ENCODE measurements at places on chromosomes 12 and 14. TPM values are rescaled to one million over a fixed set of nuclear protein-coding genes. Genes with fewer than 3 reads are reported as not detected.

DNA sequence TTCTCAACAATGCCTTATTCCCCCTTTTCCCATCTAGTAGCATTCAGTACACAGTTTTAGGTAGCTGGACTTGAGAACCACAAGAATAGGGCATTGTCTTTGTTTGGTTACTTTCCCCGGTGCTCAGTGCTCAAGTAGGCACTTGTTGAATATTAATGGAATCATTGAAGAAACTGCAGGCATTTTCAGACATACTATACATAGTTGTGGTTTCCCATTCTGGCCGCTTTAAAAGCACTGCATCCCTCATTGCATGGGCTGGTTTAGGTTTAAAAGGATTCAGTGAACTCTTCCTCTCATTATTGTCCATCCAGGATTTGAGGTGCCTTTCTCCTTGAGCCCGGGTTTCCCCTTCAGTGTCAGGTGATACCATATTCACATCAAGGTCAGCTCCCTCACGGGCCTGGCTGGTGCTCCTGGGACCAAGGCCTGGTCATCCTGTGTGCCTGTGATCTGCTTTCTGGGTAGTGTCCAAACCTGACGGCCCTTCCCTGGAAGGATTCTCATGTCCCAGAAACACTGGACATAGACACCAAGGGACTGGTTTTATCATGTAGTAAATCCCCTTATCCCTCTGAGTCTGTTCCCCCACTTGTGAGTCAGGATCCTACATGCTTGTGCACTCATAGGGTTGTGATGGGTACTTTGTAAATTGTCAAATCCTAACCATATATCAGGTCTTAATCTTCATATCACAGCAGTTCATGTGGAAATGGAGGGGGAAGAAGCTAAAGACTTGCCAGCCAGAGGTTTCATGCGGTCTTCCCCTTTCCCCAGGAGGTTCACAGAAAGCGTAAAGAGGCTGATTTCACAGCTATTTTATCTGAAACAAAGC lies 7.4 kb downstream of the TCP11L2 start:
- no peak for DNase-seq

DNA sequence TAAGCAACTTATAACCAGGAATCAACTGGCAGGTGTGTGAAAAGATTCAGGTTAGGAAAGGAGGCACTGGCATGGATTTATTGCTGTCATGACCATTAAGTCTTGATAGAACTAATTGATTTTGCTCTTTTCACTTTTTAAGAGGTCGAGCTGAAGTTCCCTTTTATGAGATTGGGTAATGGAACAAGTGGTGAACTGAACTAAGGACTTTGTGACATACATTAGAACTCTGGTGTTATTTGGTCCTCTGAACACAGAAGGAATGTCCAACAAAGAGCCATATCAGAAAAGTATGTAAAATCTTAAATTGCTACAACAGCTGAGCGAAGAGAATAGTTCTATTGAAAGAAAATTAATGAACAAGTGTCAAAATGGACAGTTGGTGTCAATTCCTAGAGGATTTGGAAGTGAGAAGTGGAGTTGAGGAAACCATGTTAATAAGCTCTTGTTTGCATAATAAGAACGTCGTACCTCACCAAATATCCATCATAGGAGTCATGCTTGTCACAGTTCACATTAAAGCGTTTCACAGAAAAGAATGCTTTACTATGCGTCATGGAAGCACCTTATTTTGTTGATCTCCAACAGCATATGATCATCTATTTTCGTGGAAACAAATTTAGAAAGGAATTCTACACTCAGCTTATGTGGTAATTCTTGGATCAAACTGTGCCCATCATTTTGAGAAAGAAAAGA lies 8.4 kb upstream of the MYF6 start:
- DNase-seq, result no peak

DNA sequence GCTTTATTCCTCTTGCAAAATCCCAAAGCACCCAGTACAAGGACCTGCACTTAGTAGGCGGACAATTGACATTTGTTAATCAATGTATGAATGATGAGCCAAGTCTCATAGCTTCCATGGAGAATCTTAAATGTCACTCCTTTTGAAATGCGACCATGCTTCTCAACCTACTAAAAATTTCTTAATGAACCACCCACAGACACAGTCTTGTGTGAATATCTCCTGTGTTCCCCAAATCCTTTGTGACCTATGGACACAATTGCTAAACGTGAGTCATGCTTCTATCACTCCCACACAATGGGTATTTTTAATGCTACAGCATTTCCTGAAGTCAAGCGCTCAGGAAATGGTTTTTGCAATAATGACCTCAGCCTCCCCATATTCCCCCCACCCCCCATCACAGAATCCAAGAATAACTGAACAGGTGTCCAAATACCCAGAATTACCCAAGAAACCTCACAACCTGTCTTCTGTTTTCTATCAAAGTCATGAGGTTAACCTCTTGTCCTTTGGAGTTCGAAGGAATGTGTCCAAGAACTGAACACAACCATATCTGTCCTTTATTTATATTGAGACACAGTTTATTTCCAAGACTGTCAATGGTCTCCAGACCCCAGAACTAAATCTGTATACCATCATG lies 163.6 kb upstream of the PLEKHG7 start:
- no peak for DNase-seq

DNA sequence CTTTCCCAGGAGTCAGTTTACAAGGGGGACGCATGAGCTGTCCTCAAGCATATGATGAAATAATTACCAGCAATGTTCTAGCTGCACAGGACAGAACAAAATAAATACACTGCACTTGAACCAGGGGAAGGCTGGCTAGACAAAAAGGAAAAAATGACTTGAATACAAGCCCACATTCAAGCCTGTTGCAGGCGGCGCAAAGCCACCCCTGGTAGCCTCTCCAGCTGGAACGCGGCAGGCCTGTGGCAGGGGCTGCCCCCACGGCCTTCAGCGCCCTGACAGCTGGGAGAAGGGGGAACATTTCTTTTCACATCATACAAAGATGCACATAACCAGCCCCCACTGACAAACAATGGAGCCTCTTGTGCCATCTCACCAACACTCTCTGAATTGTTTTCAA lies 57.1 kb downstream of the TRAFD1 start:
- DNase-seq, result no peak

DNA sequence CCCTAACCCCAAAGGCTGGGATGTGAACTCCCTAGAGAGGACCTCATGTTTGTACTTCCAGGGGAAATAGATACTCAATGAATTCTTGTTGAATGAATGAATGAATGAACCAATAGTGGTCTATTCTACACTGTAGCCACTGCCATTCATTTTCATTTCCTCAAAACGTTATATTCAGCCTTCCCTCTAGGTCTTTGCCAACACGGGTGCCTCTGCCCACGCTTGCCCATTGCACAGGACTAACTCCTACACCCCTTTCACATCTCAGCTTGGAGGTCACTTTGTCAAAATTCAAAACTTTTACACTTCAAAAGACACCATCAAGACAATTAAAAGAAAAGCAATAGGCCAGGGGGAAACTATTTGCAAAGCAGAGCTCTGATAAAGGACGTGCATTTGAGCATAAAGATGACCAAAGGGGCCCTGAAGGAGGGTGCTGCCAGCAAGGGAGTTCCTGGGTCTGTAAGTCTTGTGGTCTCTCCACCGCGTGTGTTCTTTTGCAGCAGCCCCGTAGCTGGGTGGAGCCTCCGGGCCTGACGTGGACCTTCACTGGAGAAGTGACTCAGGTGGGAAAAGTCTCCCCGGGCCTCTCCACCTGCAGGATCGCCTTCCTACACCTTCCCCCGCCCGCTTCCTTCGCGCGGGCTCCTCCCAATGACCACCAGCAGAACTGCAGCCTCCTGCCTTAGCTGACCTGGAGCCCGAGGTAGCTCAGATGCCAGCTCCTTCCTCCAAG lies 31.5 kb downstream of the TMEM63C start:
- peak; percentile 70 for DNase-seq

DNA sequence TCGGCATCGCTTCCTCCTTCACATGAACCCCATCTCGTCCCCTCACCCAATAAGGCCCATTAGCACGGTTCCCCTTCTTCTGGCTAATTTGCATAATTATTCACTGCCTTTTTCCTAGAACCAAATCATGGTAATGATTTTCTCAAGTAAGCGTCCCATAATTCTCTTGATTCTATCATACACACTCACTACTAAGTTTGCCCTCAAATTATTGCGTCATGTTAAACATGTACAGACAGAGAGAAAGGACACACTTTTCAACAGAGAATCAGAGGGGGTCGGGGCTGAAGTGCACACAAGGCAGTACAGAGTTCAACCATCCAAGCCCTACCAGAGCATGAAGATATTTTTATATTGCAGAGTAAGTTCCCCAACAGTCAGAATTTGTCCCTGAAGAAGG lies 256.6 kb downstream of the FOXN3 start:
- DNase-seq, result no peak

Gene PSMD9
- total RNA-seq, result 43.4 TPM

Gene LALBA
- total RNA-seq, result not detected

Gene HOXC11
- total RNA-seq, result not detected

Gene NRXN3
- 10.0 TPM for total RNA-seq

Gene POLE
- total RNA-seq, result 23.5 TPM

Data from upper lobe of right lung (tissue), 1 donor.